ENCODE measurements at places on chromosomes 1 and 21.

DNA sequence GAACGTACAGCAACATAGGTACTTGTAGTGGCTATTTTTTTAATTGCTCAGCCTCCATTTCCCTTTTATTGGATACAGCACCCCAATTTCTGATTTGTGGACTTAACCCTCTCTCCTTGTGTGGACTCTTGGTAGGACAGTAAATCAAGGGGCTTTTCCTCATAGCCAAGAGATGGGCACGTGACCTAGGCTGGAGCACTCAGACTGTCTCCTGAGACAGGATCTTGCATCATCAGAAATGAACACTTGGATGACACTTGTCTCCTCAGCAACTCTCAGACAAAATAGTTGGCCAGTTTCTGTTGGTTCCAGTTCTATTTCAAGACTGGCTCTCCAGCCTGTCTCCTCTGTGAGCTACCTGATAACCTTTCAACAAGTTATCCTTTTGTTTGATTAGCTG is 112.9 kb upstream of the ZNF678 start:
- no peak for DNase-seq

DNA sequence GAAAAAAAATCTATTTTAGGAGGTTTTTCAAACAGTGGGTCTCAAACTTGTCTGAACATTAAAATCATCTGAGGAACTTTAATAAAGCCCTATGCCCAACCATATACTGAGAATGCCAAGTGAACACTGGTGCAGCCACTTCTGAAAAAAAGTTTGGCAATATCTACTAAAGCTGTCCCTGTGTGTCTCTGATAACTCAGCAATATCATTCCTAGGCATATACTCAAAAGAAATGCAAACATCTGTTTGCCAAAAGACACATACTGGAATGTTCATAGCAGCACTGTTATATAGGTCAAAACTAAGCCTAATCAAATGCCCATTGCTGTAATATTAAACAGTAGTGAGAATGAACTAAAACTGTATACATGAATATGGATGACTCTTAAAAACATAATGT is 74.2 kb upstream of the RGS4 start:
- peak; percentile 61 for DNase-seq

GRCh38 chr1:148308832-148309458 is 156.9 kb upstream of the NBPF11 start:
- peak; percentile 5 for DNase-seq

GRCh38 chr1:38923607-38924006 is 18.0 kb downstream of the RHBDL2 start:
- DNase-seq, result no peak

GRCh38 chr1:73593364-73593763 is 604.6 kb downstream of the LRRIQ3 start:
- peak; percentile 78 for DNase-seq

- DNase-seq, result no peak
Observed at GRCh38 chr21:43001316-43001715, 27.0 kb downstream of the PKNOX1 start.

GRCh38 chr1:160204526-160205241 is 500 bp upstream of the PEA15 start:
- DNase-seq, result no peak

DNA sequence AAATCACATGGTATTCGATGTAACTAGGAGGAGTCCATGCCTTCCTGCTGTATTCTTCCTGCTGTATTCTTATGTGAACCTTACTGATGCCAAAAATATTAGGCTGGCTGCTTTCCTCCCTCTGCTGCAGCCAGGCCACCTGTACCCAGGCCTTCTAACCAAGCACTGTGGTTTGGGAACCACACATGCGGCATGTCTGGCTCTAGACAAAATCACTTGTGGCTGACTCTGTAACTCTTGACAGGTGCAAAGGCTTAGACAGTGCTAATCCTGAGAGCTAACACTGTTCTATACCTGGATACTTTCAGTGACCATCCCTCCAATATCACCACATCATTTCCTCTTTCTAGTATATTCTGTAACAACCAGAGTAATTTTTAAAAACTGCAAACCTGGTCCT is 67.7 kb downstream of the PCP4 start:
- DNase-seq, result no peak

- peak; percentile 57 for DNase-seq
Observed at GRCh38 chr1:22379566-22379965, 72.1 kb upstream of the ZBTB40 start.

DNA sequence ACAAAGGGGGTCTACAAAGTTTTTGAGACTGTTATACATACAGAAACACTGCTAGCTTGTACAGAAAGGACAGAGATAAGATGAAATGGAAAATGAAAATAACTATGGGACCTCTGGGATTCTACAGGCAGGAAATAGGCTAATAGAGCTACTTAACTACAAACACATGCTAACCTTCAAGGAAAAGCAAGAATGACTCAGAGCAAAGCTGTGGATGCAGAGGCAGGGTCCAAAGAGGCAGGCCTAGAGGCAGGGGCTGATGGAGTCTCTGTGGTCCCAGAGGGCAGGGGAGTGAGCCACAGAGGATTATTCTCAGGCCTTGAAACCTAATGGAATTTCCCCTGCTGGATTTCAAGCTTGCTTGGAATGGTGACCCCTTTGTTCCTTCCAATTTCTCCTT is 18.7 kb upstream of the GOLT1A start:
- DNase-seq, result peak; percentile 70

- peak; percentile 86 for DNase-seq
Observed at GRCh38 chr1:186498695-186499389, 37.9 kb upstream of the PDC start.

GRCh38 chr1:38287036-38287435 is 240.4 kb upstream of the POU3F1 start:
- DNase-seq, result no peak

DNA sequence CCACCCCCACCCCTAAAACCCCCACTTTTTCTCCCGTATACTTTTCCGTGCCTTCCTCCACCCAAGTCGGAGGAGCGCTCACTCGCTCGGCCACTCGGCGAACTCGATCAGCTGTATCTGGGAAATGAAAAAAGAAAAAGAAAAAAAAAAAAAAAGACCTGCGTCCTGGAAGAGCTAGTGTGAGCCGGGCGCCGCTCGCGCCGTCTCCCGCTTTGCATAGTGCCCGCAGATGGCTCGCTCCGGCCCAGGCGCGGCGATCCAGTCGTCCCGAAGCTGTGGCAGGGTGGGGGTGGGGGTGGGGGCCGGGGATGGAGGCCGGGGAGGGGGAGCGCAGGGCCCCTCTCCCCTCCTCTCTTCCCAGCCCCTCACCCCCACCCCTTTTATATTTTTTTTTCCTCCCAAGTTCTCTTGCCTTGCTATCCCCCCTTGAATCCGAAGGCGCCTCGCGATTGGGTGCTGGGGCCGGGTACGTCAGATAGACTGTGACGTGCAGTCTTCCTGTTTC is 299 bp upstream of the PROX1 start:
- no peak for DNase-seq

GRCh38 chr1:36109041-36109679 is 15.9 kb downstream of the COL8A2 start:
- peak; percentile 87 for DNase-seq

GRCh38 chr1:145961425-145962156 is 2.8 kb downstream of the ANKRD34A start:
- DNase-seq, result no peak

GRCh38 chr1:200808846-200809245 is 63.9 kb upstream of the GPR25 start:
- no peak for DNase-seq

GRCh38 chr1:58830291-58830690 is 46.4 kb upstream of the JUN start:
- DNase-seq, result peak; percentile 38

DNA sequence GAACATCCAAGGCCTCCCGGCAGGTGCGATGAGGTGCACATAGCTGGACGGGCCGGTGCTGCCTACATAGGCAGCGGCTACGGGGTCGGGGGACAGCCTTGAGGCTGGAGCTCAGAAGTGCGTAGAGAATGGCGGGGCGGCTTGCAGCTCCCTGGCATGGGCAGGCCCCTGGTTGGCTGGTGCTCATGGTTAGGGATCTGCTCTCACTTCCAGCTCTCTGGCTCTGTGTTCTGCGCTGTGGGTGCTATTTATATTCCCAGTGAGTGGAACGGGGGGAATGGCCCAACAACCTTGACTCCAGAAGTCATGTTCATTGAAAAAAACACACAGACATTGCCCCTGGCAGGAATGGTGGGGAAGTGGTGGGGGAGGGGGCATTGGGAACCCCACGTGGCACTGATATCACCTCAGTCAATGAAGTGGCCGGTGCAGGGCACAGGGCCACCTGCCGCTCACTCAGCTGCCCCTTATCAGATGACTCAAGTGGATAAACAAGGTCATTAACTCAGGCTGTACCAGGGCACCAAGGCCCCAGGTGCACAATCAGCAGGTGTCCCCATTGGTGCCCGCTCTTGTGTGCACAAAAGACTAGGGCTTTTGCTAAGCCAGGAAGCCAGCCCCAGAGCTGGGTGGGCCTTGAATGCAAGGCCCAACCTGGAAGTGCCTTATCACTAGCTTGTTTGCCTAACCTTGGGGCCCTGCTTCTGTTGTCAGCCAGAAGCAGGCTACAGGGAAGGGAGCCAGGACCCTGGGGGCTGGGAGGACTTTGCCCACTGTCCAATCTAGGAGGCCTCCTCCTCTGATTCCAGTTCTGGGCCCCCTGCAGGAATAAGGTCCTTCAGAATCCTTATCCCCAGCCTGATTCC is at the start of gene NR0B2:
Gene NR0B2 (minus strand): TSS at position 222 of the 866 bp plus-strand sequence. CDS start 35 bp downstream, at position 187.
- no peak for DNase-seq

DNA sequence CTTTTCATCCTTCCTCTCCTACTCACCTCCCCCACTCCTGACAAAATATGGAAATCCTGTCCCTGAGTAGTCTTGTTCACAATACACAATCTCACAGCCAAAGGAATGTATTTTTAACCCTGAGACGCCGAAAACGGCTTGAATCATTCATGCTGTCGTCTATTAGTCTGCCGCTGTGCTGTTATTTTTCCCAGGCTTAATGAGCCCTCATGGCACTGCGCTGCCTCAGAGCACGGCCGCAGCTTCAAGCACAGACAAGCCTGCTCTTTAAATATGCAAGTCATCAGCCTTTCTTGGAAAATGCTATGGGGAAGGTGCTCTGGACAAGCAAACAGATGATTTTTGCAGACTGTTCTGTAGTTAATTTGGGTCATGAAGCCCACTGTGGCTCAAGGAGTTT is 302.7 kb downstream of the DISC1 start:
- peak; percentile 74 for DNase-seq

DNA sequence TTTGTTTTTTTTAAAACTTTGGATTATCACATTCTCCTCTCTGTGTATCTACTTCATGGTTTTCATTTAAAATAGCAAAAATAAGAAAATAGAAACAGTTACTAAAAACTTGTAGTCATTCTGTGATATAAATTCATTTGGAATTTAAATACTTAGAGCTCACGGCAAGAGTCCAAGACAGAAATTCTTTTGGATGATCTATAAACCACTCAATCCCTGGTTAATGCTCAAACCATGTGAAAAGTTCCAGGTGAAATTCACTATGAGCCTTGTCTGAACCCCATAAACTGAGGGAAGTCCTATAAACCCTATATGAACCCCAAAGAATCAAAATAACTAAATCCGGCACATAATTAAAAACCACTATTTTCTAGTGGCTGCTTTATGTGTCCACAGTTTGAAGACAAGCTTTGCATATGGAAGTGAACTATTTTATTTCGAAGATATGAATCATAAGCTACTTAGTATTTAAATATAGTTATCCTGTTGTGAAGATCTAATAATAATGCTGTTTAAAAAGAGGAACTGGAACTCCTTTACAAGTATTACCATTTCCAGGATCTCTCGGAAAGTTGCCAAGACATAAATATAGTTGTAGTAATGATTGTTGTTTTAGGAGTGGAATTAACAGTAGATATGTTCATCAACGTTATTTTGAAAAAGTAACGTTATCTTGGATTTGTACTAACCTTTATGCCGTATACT is 163.5 kb downstream of the NFIA start:
- DNase-seq, result no peak

DNA sequence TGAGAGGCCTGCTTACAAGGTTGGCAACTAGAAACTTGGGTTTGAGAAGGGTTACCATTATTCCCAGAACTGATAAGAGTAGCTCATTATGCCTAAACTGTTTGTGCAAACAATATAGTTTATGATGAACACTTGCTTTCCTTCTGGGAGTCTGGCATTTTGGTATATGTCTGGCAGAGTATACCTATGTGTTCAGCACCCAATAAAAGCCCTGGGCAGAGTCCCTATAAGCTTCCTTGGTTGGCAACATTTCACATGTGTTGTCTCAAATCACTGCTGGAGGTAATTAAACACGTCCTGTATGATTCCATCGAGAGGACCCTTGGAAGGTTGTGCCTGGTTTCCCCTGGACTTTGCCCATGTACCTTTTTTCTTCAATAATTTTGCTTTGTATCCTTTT is 39.7 kb upstream of the DMRTA2 start:
- DNase-seq, result no peak

- no peak for DNase-seq
Observed at GRCh38 chr1:95754412-95754811, 520.4 kb downstream of the RWDD3 start.

DNA sequence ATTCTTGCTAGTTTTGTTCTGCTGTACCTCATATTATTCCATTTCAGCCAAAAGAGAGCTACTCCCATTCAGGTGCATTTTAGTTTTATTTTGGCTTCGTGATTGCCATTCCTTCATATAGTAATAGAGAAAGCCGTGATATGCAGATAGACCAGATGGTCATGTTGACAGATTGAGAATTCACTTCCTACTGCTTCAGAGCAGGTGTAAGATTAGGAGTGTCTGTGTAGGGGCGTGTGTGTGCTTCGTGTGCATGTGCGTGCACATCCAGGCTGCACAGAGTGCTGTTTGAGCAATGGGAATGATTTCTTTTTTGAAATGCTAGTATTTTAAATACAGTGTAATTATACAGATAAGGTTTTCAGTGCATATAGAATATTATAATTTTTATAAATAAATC is 10.3 kb downstream of the NFIA start:
- no peak for DNase-seq

- no peak for DNase-seq
Observed at GRCh38 chr1:116203920-116204319, 92.7 kb downstream of the MAB21L3 start.

- DNase-seq, result peak; percentile 55
Observed at GRCh38 chr1:229253151-229253974, 17.5 kb upstream of the RAB4A start.

DNA sequence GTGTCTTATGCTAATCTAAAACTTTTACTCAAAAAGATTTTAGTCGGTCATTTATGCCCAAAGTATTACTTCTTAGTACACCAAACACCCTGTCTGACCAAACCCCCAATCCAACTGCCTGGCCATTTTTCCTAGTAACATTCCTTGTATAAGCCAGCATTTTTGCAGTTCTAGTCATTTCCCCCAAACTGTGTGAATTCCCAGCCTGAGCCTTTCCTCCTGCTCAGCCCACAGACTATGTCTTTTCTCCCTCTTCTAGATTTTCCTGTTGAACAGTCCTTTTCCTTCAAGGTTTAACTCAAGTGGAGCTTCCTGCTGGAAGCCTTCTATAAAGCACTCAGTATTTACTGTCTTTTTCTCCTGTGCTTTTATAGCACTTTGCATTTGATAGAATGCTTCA is 843.8 kb downstream of the USP25 start:
- peak; percentile 88 for DNase-seq
